ENCODE measurements at places on chromosomes 7 and 10.

GRCh38 chr7:132295175-132295574 is 281.1 kb downstream of the PLXNA4 start:
- no peak for DNase-seq

DNA sequence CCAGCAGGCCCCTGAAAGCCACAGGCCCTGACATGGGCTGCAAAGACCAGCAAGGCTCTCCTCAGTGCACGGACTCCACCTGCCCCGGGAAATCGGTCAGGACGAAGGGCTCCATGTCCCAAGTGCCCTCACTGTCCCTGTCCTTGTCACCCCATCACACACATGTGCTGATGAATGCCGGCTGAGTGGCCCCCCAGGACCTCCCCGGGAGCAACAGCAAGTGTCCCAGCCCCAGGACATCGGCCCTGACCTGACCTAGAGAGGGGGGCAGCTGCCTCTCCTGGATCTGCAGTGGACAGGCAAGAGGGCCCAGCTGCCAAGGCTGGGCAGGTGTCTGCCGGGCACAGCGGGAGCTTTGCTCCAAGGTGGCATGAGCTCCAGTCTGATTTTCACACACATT is 49.8 kb downstream of the STK32C start:
- no peak for DNase-seq

DNA sequence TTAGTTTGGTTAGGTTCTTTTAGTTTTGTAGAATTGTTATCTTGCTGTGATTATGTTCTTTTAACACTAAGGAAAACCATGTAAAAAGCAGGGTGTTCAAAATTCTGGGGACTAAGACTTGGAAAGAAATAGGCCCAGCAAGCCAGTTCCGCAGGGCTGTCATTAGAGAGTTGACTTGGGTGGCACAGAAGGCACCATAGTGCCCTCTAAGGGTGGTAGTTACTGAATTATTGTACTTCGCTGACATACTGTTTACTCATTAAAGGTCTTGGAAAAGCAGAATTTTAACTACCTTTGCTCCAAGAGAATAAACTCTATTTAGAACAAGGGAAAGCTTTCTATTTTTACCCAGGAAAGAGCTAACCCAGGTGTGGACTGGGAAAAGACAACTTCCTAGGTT is 86.5 kb downstream of the OTUD1 start:
- peak; percentile 6 for DNase-seq

DNA sequence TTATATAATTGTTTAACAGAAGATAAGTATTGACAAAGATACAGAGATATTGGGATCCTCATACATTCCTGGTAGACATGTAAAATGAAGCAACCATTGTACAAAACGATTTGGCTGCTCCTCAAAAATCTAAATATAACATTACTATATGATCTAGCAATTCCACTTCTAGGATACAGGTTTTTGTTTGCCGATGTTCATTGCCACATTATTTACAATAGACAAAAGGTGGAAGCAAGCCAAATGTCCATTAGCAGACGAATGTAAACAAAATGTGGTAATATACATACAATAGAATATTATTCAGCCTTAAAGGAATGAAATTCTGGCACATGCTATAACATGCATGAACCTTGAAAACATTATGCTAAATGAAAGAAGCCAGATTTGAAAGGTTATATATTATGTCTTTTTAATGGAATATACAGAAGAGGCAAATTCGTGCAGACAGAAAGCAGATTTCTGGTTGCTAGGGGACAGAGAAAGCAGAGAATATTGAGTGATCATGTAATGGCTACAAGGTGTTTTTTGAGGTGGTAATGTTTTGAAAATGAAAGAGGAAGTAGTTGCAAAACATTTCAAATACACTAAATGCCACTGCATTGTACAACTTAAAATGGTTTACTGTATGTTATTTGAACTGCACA is 44.9 kb downstream of the POLR1F start:
- no peak for DNase-seq

DNA sequence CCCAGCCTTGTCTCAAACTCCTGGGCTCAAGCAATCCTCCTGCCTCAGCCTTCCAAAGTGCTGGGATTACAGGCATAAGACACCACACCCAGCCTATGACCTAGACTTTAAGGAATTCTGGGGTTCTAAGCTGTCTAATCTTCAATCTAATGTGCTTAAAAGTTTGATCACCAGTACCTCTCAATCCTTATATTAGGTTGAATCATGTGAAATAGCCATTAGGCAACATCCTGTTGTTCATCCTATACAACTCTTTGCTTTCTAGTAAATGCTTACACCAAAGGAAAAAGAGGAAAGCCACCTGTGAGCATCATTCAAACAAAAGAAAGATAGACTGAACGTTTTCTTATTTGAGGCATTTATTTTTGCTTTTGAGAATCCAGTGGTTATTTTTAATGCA is 56.0 kb downstream of the ATOH7 start:
- no peak for DNase-seq

DNA sequence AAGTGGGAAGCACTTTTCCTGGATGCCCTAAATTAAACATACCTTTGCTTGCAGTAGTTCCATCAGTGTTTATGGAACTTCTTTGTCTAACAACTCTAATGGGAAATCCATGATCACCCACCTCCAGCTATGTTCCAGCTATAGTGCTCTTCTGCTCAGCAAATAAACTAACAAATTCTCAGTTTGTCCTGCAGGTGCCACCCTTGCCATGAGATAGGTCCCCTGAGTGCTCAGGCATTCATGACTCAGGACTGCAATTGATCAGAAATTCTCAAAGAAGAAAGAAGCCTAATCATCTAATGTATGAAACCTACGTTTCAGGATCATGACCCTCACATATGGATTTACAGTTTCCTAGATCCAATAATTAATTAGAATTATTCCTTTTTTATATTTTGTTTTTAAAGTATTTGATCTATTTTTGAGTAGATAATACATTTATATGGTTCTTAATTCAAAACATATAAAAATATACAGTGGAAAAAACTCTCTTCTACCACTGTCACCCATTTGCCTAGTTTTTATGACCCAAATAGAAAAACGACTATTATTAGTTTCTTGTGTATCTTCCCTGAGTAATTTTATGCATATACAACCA is 48.7 kb upstream of the DYNC1I1 start:
- DNase-seq, result no peak

- DNase-seq, result no peak
These were observed 60.8 kb upstream of the MEOX2 start for GRCh38 chr7:15747301-15747700.

DNA sequence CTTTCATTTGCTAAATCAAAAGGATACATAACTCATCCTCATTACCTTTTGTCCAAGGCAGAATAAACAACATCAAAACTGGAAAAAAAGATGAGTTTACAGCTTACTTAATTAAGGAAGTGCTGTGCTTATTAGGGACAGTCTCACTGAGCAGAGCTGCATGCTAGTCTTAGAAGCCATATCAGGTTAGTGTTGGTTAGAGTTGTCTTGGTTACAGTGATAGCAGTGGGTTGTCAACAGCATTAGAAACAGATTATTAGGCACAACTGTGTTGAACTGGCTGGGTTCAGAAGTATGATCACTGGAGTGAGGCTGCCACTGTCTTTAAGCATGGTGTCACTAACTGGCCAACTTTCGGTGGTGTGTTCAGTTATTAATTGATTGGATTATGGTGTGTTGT is 503.9 kb upstream of the IGFBP3 start:
- DNase-seq, result no peak

GRCh38 chr7:158266426-158266816 is 321.2 kb downstream of the PTPRN2 start:
- no peak for DNase-seq

DNA sequence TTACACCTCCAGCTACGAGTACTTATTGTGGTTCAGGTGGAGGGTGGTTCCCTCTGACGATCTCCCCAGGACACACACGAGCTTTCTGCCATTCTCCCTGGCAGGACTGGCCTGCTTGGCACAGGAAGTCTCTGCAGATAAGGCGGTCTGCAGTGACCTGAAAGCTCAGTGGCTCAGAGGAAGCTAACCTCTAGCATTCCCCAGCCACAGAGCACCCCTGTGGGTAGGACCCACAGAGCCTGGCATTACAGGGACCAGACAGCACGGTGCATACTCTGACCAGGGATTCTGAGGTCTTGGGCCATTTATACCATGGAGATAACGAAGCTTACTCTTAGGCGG is 1.9 kb upstream of the GPR146 start:
- DNase-seq, result no peak

DNA sequence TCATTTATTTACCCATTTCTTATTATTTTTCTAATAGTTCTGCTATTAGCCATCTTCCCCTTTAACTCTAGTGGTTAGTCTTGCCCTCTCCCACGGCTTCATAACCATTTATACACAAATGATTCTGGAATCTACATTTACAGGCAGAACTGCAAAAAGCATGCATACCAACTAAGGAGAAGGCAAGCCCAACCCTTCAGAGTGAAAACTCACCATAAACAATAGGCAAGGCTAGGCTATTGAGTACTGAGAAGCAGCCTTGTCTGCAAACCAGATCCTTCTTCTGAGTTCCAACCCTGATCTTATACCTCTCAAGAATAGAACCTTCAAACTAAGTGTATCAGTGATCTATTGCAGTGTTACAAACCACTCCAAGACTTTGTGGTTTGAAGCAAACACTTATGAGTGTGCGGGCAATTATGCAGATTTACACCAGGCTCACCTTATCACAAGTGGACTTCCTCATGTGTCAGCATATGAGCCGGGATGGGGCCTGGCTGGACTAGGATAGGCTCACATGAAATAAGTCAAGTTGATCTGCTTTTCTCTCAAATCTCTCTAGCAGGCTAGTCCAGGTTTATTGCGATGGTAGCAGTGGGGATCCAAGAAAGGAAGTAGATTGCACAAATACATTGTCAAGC is 896.9 kb upstream of the PHF14 start:
- DNase-seq, result no peak

Data from stimulated activated CD4-positive, alpha-beta T cell treated with anti-CD3 and anti-CD28 coated beads, Interleukin-12 subunit alpha, Interleukin-12 subunit beta, amount 100 ng/mL, for 4 hours (primary cell).